Inflammatory macrophage treated with lipopolysaccharide for 4 hours (primary cell): ENCODE measurements at places on chromosomes 16 and 17.

- DNase-seq, result no peak
Measured at GRCh38 chr17:59002126-59002525, 104.6 kb downstream of the TRIM37 start.

DNA sequence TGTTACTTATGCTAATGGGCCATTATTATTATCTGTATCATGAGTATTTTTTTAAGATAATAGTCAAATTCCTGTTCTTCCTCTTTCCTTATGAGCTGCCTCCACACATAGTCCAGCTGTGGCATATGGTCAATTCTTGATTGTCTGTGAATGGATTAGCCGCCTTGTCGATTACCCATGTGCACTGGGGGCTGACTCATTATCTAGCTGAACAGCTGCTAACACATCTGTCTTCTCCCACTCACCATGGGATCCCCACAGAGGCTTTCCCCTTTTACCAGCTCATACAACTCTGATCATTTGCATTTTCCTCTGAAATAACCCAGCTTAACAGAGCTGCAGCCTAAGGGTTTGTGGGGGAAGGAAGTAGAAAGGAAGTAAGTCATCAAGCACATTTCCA is 915.0 kb downstream of the CDH11 start:
- DNase-seq, result no peak

GRCh38 chr17:53707566-53707965 is 115.2 kb upstream of the KIF2B start:
- DNase-seq, result no peak

- DNase-seq, result no peak
Measured at GRCh38 chr16:88480829-88481228, 27.7 kb downstream of the ZFPM1 start.

DNA sequence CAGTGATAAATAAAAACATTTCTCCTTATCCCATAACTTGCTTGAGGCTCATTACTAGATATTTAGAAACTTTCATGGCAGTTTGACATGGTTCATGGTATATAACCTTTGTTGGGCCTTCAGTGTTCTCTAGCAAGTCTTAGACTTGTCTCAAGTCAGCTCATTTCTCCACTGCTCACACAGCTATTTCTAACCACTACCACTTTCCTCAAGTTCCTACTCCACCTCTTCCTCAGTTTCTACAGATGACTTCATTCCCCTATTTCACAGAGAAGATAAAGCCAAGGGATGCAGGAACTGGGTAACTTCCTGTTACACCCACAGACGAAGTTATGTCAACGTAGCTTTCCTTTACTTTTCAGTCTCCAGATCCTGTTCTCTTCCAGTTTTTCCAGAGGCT is 23.2 kb downstream of the NLK start:
- DNase-seq, result peak; percentile 89

- no peak for DNase-seq
Measured at GRCh38 chr17:67700037-67700724, 17.6 kb upstream of the NOL11 start.

GRCh38 chr16:49699841-49700175 is 156.1 kb downstream of the ZNF423 start:
- no peak for DNase-seq

DNA sequence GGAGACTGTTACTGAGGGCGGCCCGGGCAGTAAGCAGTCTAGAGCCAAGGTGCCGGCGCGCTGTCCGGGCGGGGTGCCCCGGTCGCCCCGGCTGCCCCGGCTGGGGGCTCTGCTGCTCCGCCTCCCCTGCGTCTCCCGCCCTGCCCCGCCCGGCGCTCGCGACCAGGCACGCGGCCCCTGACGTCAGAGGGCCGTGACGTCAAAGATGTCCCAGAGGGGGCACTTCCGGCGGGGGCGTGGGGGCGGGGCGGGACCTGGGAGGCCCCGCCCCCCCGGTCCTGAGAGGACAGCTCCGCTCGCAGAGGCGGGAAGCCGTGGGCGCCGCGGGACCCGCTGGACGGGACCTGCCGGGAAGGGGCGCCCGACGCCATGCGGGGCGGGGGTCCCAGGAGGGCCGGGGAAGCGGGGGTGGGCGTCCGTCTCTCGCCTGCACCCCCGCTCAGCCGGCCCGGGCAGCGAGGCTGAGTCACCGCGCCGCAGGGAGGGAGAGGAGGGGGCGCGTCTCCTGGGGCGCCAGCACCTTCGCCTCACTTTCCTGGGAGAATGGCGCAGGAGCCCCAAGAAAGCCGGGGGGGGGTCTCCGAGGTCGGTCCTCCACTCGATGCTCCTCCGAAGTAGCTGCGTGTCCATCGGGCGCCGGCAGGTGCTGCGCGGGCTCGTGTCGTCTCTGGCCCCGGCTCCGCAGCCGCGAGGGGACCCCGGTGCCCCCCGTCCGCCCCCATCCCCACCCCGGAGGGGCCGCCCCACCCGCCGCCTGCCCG is 4.4 kb upstream of the HIC1 start:
- peak; percentile 77 for DNase-seq

GRCh38 chr16:69338557-69339288 is 641 bp downstream of the COG8 start:
- DNase-seq, result no peak

DNA sequence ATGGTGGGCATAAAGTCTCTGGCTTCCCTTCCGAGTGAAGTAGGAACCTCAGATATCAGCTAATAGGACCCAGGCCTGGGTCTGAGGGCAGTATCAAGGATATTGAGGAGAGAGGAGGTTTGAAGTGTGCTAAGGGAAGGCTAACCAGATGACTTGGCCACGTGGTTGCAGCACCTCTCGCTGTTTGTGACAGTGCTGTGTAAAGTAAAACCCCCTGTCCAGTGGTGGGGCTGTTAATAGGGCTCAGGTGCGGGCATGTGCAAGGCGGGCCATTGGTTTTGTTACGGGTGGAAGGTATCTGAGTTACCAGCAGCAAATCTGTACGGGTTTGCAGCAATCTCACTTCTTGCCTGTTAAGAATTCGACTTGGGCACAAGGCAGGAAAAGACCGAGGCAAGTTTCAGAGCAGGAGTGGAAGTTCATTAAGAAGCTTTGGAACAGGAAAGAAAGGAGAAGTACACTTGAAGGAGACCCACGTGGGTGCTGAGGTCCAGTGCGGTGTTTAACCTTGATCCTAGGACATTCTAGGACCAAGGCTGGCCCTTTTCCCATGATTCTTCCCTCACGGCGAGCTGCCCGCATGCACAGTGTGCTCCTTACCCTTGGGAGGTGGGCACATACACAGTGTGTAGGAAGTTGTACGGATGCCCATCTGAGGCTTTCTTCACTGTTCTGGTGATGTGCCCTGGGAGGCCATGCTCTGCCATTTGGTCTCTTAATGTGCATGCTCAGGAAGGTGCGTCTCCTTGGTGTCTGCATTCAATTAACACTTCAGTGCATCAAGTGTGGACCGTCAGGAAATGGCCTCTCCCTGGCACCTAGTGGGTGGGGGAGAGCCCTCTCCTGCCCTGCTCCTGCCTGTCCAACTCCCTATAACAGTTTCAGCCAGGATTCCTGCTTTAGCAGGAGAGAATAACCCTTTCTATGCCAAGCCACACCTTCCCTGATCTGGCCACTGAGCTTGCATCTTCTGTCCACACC is 20.3 kb downstream of the SGF29 start:
- DNase-seq, result no peak

GRCh38 chr17:78322327-78322857 is 37.5 kb downstream of the SOCS3 start:
- DNase-seq, result no peak

GRCh38 chr17:55926276-55926990 is 175.6 kb downstream of the PCTP start:
- DNase-seq, result no peak

DNA sequence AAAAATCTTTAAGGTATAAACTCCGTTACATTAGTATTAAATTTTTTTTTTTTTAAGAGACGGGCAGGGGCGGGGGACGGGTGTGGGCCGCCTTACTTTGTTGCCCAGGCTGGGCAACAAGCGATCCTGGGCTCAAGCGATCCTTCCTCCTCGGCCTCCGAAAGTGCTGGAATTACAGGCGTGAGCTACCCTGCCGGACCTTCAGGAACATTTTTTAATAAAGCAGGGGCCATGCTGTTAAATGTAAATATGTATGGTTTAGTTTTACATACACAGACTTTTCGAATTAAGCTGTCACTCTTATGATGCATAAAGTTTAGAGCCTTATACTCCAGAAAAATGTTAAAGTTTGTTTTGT is 2.4 kb downstream of the PPM1D start:
- no peak for DNase-seq

DNA sequence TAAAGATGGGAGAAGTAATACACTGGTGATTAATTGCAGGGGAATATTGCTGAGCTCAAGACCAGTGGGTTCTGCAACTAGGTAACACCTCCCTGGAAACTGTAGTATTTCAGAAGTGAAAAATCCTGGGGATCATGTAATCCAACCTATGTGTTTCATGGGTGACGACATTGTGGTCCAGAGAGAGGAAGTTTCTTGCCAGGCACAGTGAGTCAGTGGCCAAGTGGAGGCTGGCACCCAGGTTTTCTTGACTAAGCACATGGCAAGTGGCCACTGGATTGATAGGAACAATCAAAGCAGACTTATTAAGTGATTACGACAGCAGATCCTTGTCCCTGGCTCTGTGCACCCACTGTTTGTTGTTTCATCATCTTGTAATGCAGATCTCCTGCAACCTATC is 14.6 kb upstream of the CIITA start:
- DNase-seq, result peak; percentile 97

DNA sequence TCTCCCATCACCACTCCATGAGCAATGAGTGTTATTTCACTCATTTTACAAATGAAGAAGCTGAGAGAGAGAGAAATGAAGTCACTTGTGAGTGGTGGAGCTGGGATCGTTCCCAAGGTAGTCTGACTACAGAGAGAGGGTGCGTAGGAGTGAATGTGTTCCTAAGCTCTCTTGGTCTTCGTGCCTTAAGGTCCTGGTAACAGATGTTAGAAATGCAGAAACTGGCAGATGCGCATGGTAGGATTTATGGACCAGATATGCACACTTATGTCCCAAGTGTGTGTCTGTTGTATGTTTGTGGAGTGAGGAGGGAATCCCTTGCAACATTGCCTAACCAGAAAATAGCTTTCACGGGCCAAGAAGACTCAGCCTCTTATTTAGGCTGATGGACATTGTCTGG is 93.2 kb upstream of the ZNF469 start:
- DNase-seq, result no peak

- peak; percentile 40 for DNase-seq
Measured at GRCh38 chr17:44033861-44034408, 19.2 kb upstream of the TMEM101 start.

DNA sequence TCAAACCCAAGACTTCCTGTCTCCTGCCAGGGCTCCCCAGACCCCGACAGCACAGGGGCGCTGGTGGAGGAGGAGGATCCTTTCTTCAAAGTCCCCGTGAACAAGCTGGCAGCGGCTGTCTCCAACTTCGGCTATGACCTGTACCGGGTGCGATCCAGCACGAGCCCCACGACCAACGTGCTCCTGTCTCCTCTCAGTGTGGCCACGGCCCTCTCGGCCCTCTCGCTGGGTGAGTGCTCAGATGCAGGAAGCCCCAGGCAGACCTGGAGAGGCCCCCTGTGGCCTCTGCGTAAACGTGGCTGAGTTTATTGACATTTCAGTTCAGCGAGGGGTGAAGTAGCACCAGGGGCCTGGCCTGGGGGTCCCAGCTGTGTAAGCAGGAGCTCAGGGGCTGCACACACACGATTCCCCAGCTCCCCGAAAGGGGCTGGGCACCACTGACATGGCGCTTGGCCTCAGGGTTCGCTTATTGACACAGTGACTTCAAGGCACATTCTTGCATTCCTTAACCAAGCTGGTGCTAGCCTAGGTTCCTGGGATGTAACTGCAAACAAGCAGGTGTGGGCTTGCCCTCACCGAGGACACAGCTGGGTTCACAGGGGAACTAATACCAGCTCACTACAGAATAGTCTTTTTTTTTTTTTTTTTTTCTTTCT is 8.1 kb downstream of the SERPINF1 start:
- DNase-seq, result no peak

DNA sequence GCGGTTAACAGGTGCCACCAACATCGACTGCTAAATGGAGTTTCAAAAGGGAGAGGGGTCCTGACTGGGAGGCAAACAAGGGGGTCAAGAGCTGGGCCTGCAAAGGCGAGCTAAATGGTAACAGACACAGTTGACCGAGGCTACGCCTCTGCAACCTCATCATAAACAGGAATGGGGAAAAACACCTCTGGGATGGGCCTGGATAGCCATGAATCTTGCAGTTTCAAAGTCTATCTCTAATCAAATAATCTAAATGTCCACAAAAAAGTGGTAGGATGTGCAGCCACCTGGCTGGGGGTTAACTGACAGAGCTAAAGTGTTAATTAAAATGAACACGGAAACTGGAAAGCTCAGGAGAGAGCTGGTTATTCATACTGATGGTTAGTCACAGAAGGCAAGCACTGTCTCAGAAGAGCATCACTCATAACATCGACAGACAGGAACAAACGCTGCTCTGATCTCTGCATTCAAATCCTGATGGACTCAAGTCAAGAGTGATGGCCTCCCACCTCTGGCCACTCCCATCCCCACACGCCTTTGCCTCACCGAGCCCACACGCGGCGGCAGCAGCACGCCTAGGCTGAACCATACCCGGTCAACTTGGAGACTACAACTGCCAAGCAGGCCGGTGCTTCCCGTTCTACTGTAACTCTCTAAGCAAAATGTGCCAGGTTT is 56.3 kb downstream of the CREBBP start:
- no peak for DNase-seq

DNA sequence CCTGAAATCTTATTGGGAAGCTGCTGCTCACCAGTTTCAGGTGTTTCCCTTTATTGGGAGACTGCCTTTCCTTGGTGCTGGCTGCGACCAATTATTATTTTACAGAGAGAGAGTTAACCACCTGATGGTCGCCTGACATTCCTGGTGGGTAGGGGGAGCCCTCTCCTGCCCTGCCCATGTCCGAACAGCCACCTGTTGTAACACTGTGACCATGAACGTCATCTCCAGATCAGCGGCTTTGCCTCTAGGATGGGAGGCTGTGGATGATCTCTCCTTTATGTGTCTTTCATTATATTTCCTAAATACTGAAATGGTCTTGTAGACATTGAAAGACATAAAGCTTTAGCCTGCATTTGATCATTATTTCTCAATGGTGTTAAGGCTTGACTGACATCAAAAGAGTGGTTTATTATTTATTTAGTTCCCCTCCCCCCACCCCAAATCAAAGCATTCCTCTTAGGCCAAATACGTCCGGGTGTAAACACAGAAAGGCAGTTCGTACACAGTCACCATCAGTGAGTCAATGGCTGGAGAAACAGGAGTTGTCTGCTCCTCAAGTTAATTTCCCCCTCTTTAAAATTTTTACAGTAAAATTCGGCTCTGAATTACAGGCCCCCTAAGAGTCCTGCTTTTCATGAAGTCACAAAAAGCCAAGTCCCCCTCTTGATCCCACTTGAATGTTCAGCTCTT is 57.8 kb upstream of the CACNG5 start:
- no peak for DNase-seq
